ENCODE measurements at places on chromosomes 16 and 17.

- DNase-seq: no peak
Measured at GRCh38 chr17:1539811-1540210, 22.8 kb downstream of the PITPNA start.

GRCh38 chr16:4426021-4426684 lies 485 bp downstream of the DNAJA3 start:
- no peak for DNase-seq

- no peak for DNase-seq
Measured at GRCh38 chr16:89191033-89191900, 9.1 kb downstream of the SLC22A31 start.

- no peak for DNase-seq
Measured at GRCh38 chr16:7976563-7976962, 613.7 kb downstream of the TMEM114 start.

- no peak for DNase-seq
Measured at GRCh38 chr16:79816081-79816497, 215.6 kb upstream of the MAF start.

All from CD4-positive, alpha-beta T cell treated with Interleukin-12 subunit alpha and Interleukin-12 subunit beta, for 1 hour (primary cell).